ENCODE measurements at places on chromosomes 2 and 18. TPM values are rescaled to one million over a fixed set of nuclear protein-coding genes. Genes with fewer than 3 reads are reported as not detected.

The LIMS4 gene
- total RNA-seq, result 0.26 TPM

The C1QL2 gene
- not detected for total RNA-seq

The RIT2 gene
- total RNA-seq, result not detected

The PROC gene
- not detected for total RNA-seq

The SFTPB gene
- 0.16 TPM for total RNA-seq

The CFAP65 gene
- not detected for total RNA-seq

The TSPYL6 gene
- total RNA-seq, result not detected

The STPG4 gene
- total RNA-seq, result not detected

The POTEJ gene
- not detected for total RNA-seq

The GPR55 gene
- not detected for total RNA-seq

The GNAL gene
- total RNA-seq, result 2.7 TPM

The REG1B gene
- not detected for total RNA-seq

The NEURL3 gene
- not detected for total RNA-seq

The LBX2 gene
- 0.95 TPM for total RNA-seq

The FBXO15 gene
- 1.1 TPM for total RNA-seq

The CPSF3 gene
- total RNA-seq, result 31.1 TPM

The MALL gene
- total RNA-seq, result not detected

The CPO gene
- not detected for total RNA-seq

The GAREM1 gene
- 1.1 TPM for total RNA-seq

The TRIB2 gene
- total RNA-seq, result 59.4 TPM

The COA5 gene
- 42.9 TPM for total RNA-seq

The CREG2 gene
- not detected for total RNA-seq

The PLGLB2 gene
- total RNA-seq, result 7.0 TPM

The AQP12A gene
- not detected for total RNA-seq

The LINC00305 gene
- total RNA-seq, result not detected

The ALK gene
- total RNA-seq, result not detected

The KCNJ13 gene
- total RNA-seq, result not detected

The METTL4 gene
- 10.8 TPM for total RNA-seq

The CCDC68 gene
- total RNA-seq, result 1.5 TPM

The MGAT4A gene
- total RNA-seq, result 0.89 TPM

The ABCB11 gene
- not detected for total RNA-seq

The ACVR1 gene
- total RNA-seq, result 1.9 TPM

The FIGN gene
- total RNA-seq, result 0.16 TPM

The NEU4 gene
- total RNA-seq, result not detected

The ADRA2B gene
- total RNA-seq, result 0.03 TPM

The MAL gene
- total RNA-seq, result not detected

The SLC4A5 gene
- not detected for total RNA-seq

The ALMS1 gene
- total RNA-seq, result 7.1 TPM

The ATOH8 gene
- total RNA-seq, result 59.1 TPM

The WIPF1 gene
- 4.3 TPM for total RNA-seq

The ALPG gene
- not detected for total RNA-seq

The OTOS gene
- total RNA-seq, result not detected

The FOXI3 gene
- not detected for total RNA-seq

The LRATD1 gene
- total RNA-seq, result not detected

The ASB1 gene
- 16.0 TPM for total RNA-seq

The SNORC gene
- 4.1 TPM for total RNA-seq

The DSG1 gene
- not detected for total RNA-seq

The SUCLG1 gene
- total RNA-seq, result 60.3 TPM

The WNT6 gene
- not detected for total RNA-seq

The FAM228B gene
- 1.4 TPM for total RNA-seq

The PSMD14 gene
- total RNA-seq, result 306 TPM

The RANBP2 gene
- 25.7 TPM for total RNA-seq

All from MG63 (cell line).